ENCODE measurements at places on chromosomes 11 and 22. TPM values are rescaled to one million over a fixed set of nuclear protein-coding genes. Genes with fewer than 3 reads are reported as not detected.

- DNase-seq, result no peak
Measured at GRCh38 chr22:25567251-25567675, 2.8 kb downstream of the GRK3 start.

- no peak for DNase-seq
Measured at GRCh38 chr22:35231585-35232084, 25.7 kb upstream of the HMGXB4 start.

GRCh38 chr22:41827671-41828070 lies 5.2 kb upstream of the SREBF2 start:
- no peak for DNase-seq

- no peak for DNase-seq
Measured at GRCh38 chr11:19772480-19772879, 59.8 kb downstream of the NAV2 start.

Gene ROM1
- total RNA-seq, result 6.7 TPM

- DNase-seq, result no peak
Measured at GRCh38 chr22:25488244-25489020, 76.0 kb upstream of the GRK3 start.

DNA sequence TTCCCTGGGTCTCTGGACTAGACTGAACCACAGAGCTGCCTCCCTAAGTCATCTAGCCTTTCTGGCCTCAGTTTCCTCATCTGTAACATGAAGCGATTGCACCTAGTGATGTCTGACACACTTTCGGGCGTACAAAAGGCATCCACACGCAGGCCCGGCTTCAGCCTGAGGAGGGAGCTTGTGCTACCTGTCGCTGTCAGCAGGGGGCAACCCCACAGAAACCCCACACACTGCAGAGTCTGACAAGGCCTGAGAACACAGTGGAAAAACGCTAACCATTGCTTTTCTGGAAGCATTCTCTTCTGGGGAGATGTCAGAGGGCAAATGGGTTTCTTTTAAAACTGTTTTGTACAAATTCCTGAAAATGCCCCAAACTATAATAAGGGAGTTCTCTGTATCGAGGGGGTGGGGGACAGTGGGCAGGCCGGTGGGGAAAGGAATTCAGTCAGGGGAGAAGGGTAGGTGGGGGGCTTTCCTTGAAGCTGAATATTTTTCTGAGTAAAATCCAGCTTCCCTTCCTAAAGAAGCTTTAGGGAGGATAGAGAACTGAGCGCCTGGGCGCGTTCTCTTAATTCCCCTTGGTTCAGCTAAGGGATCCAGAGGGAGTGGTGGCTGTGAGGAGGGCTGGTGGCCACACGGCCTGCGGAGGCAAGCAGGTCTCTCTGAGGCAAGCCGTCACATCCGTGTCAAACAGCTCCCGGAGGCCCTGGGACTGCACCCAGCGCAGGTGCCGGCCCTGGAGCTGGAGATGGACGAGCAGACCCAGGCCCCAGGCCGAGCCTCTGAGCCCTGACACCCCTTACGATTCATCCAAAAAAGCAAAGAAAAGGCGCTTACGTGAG lies 533 bp downstream of the ELF5 start:
- DNase-seq, result no peak

GRCh38 chr11:75346912-75347647 lies 4.4 kb downstream of the ARRB1 start:
- DNase-seq, result no peak

Gene SERPING1
- total RNA-seq, result 516 TPM

GRCh38 chr11:111542606-111543275 lies 2.2 kb downstream of the LAYN start:
- no peak for DNase-seq

- DNase-seq, result peak; percentile 75
Measured at GRCh38 chr22:40648386-40648785, 11.9 kb upstream of the MRTFA start.

DNA sequence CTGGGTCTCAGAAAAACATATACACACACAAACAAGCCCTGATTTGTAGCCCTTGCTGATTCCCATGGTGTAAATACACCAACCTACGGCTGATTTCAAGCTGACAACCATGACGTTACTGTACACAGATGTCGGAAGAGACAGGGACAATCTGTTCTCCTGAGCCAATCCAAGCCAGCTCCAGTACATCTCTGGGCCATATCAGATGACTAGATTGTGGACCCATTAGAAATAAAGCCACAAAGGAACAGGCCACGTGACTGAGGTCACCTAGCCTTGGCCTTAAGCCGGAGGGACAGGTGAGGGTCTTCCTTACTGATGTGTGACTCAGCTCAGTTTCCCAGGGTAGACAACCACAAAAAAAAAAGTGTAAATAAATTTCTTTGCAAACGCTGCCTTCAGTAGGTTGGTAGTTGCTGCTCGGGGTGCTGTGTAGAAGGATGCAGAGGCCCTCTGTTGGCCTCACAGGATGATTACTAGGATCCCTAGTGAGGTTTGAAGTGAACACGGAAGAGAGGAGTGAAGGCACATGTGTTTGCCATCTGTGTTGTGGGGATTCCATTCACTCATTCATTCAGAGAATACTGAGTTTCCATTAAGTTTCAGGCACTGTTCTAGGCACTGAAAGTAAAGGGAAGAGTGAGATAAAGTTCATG lies 99.0 kb upstream of the LARGE1 start:
- DNase-seq, result no peak

Gene ACTN3
- total RNA-seq, result 0.10 TPM

Gene OR52N4
- not detected for total RNA-seq

DNA sequence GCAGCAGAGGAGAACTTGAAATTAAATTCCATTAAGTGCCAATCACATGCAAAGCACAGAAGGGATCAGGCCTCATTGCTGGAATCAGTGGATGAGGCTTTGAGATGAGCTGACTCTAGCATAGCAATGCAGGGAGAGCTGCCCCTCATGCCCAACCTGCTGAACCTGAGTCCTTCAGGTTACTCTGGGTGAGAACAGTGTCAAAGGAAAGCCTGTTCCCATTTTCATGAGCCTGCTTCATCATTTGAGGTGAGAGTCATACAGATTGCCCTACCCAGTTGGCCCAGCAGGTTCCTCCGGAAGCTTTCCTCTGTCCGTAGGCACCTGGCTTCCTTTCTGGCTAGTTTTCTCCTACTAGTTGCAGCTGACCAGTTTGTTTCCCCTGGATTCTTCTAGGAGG lies 25.9 kb upstream of the ZBTB16 start:
- DNase-seq, result peak; percentile 73

Gene IGSF22
- total RNA-seq, result 1.00 TPM

DNA sequence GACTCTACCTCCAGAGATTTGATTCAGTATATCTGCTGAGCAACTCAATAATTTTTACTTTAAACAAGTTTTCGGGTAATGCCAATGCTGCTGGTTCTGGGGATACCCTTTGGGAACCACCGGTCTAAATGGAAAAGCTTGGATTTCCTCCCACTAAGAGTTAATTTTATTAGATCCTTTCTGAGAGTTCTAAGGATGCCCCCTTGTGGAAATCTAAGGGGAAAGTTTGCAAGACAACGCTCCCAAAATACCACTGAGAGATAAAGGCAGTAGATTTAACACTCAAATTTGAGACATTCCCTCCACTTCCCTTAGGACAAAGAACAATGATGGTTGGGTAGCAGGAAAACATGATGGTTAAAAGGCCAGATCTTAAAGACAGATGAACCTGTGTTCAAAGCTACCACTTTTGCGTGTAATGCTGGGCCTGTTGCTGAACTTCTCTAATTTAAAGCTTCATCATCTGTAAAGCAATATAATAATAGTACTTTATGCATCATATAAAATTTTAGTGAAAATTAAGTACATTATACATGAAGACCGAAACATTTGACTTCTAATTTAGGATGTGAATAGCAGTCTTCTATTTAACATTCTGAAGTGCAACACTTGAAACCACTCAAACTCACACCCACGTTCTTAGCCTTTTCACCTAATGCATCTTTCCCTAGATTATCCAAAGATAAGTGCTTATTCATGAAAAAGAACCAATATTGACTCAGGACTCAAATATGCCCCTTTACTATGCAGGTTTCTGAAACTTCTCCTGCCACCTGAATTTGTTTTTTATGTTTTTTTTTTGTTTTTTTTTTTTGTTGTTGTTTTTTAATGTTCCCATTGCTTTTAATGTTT lies 110.1 kb upstream of the LUZP2 start:
- DNase-seq, result no peak

All from mesenteric fat pad (tissue), 1 donor.